ENCODE measurements at places on chromosomes 16 and 17. TPM values are rescaled to one million over a fixed set of nuclear protein-coding genes. Genes with fewer than 3 reads are reported as not detected.

Gene METRN
- 35.6 TPM for total RNA-seq

GRCh38 chr17:64386412-64387144 is 4.1 kb downstream of the PECAM1 start:
- H3K27me3 ChIP-seq, result no peaks in the 10 kb centered on the region
- H3K4me1 ChIP-seq, result peaks cover 5% of the 10 kb centered on the region
- H3K4me3 ChIP-seq, result peak overlapping the region; percentile 35
- H3K36me3 ChIP-seq, result no peaks in the 10 kb centered on the region
- DNase-seq, result no peak
- H3K27ac ChIP-seq, result peak overlapping the region; percentile 42

Gene NACA2
- 0.22 TPM for total RNA-seq

DNA sequence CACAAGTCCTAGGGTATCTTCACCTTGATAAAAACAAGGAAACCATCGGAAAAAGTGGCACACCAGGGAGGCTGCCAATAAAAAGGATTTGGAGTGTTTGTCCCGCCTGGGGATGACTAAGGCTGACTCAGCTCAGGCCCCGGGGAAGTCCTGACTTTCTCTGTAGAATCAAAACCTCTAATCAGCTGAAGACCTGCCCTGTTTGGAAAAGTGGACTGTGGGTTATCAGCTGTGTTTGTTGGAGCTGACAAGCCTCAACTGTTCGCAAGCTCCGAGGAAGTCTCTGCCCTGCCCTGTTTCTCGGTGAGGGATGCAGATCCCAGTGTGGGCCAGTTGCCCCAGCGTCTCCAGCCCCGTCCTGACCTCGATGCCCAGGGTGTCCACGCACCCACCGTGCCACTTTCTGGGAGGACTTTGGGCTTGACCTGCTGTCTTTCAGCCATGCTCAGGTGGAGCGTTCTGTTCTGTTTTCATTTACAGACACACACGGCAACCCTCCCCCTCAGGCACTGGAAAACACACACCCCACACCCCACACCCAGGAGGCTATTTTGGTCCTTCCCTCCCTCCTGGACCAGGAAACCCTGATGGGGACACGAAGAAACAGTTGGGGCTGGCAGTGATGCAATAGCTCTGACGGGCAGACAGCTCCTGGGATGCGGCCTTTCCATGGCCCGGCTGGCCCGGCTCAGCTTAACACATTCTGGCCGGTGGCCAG is 27.6 kb upstream of the PITPNA start:
- no peak overlapping the region for H3K27ac ChIP-seq
- no peaks in the 10 kb centered on the region for H3K36me3 ChIP-seq
- no peaks in the 10 kb centered on the region for H3K27me3 ChIP-seq
- no peak overlapping the region for H3K4me3 ChIP-seq
- no peak for DNase-seq

- peaks cover 64% of the 10 kb centered on the region for H3K36me3 ChIP-seq
- no peak for DNase-seq
- peaks cover 3% of the 10 kb centered on the region for H3K4me1 ChIP-seq
- no peak overlapping the region for H3K4me3 ChIP-seq
- no peaks in the 10 kb centered on the region for H3K27me3 ChIP-seq
These were observed 31.2 kb downstream of the MNT start for GRCh38 chr17:2369551-2370210.

Gene SYNGR3
- total RNA-seq, result 0.93 TPM

DNA sequence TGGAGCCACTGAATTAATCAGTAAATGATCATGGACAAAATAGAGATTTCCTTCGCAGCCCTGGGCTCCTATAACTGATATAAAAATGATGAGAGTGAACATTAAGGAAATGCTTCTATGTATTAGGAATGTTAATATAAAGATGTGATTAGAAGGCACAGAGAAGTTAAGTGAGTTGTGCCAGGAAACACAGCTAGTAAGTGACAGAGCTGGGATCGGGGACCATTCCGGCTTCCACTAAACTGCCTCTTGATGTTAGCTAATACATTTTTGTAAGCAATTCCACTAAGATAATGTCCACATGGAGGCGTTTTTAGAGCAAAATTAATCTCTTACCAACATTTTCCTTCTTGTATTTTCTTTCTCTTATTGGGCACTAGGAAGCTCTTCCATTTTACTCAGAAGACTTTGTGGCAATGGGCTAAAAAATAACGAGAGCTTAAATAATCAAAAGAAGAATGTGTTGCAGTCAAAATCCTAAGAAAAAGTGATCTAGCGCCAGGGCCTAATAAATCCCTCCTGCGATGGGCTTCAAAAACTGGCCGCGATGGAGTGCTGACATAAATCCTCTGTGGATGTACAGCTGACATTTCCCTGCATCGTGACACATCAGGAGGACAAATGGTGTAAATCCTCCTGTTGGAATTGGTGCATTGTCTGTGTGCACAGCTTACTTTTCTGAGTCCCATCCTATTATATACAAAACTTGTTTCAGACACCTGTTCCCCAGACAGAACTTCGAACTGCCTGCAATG is 326.1 kb upstream of the MAF start:
- H3K4me1 ChIP-seq, result no peaks in the 10 kb centered on the region
- no peak for DNase-seq
- no peak overlapping the region for H3K27ac ChIP-seq

Gene SNAI3
- 7.0 TPM for total RNA-seq

DNA sequence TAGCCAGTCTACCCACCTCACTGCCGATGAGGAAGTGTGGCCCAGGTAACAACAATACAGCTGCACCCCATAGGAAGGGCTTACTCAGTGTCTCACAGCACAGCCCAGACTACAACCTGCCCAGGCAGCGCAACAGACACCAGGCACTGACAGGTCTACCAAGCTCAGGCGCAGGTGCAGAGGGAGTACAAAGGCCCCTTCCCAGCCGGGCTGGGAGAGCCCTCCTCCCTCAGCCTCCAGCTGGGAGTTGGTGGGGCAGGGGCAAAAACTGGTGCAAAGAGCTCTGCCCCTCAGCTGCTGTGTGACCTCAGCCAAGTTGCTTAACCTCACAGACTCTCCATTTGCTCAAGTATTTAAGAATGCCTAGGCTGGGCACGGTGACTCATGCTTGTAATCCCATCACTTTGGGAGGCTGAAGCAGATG is 112.6 kb upstream of the LHX1 start:
- H3K4me1 ChIP-seq, result no peaks in the 10 kb centered on the region
- H3K27ac ChIP-seq, result no peak overlapping the region
- no peaks in the 10 kb centered on the region for H3K36me3 ChIP-seq
- no peak for DNase-seq
- H3K27me3 ChIP-seq, result peaks cover 42% of the 10 kb centered on the region

GRCh38 chr17:17964710-17965109 is 7.5 kb downstream of the TOM1L2 start:
- no peaks in the 10 kb centered on the region for H3K36me3 ChIP-seq
- no peaks in the 10 kb centered on the region for H3K27me3 ChIP-seq
- DNase-seq, result no peak
- peaks cover 3% of the 10 kb centered on the region for H3K4me1 ChIP-seq

DNA sequence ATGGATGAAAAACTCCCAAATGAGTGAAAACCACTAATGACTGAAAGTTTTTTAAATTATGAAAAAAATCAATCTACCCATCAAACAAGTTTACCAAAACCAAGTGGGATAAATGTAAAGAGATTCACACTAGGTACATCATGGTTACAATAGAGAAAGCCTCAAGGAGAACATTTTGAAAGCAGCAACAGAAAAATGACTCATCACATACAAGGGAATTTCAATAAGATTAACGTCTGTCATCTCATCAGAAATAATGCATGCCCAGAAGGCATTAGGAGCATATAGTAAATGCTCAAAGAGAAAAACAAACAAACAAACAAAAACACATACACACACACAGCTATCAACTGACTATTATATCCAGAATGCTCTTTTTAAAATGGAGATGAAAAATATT is 261.8 kb upstream of the KIF2B start:
- H3K36me3 ChIP-seq, result no peaks in the 10 kb centered on the region
- H3K4me3 ChIP-seq, result no peak overlapping the region
- no peaks in the 10 kb centered on the region for H3K4me1 ChIP-seq
- H3K27ac ChIP-seq, result no peak overlapping the region
- H3K27me3 ChIP-seq, result no peaks in the 10 kb centered on the region

Gene KRTAP9-4
- not detected for total RNA-seq

DNA sequence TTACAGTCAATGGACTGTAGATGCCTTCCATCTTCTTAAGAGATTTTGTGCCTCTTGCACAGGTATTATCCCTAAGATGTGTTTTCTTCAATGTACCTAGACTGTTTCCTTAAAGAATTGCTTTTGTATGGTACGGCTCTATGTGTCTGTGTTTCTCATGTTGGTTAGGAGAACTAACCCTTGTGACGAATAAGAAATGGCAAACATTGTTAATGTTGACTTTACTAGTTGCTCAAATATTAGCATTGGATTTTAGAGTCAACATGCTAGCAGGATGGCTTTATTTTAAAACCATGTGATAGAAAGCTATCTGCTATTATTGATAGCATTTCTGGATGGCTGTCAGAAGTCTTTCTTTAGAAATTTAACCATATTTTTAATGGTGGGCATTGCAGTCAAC is 34.5 kb downstream of the WWOX start:
- no peak overlapping the region for H3K4me3 ChIP-seq
- no peak for DNase-seq

Gene ICAM2
- 34.3 TPM for total RNA-seq

- peaks cover 20% of the 10 kb centered on the region for H3K36me3 ChIP-seq
- H3K4me3 ChIP-seq, result no peak overlapping the region
- DNase-seq, result no peak
- H3K27ac ChIP-seq, result no peak overlapping the region
These were observed 91.2 kb upstream of the CREBBP start for GRCh38 chr16:3971706-3972105.

DNA sequence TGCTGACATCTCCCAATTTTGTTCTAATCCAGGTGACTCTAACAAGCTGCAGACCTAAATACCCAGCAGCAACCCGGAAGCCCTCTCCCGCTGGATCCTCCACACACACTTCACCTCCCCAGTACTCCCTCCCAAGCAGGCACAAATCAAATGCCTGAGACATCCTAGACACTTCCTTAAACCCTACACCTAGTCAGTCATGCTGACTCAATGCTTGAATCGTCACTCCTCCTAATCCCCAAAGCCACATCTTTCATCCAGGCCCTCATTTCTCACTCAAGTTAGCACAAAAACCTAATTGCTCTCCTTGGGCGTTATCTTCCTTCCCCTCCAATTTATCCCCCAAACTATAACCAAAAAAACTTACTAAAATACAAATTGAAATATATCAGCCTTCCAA is 32.7 kb downstream of the CMC2 start:
- H3K4me1 ChIP-seq, result no peaks in the 10 kb centered on the region
- H3K36me3 ChIP-seq, result peaks cover 8% of the 10 kb centered on the region
- no peak overlapping the region for H3K4me3 ChIP-seq
- no peak overlapping the region for H3K27ac ChIP-seq
- no peak for DNase-seq
- H3K27me3 ChIP-seq, result no peaks in the 10 kb centered on the region

DNA sequence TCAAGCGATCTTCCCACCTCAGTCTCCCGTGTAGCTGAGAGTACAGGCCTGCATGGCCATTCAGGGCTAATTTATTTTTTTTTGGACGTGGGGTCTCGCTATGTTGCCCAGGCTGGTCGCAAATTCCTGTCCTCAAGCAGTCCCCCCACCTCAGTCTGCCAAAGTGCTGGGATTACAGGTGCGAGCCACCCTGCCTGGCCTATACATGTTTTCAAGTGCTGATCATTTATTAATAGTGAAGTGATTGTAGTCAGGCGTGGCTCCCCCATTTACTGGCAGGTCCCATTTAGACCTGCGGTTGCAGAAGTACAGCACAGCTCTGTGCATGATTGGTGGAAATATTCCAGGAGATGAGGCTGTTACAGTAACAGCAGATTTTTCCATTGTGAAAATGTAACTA is 8.4 kb downstream of the FOXK2 start:
- H3K27ac ChIP-seq, result peak overlapping the region; percentile 45
- no peaks in the 10 kb centered on the region for H3K27me3 ChIP-seq

- H3K4me1 ChIP-seq, result peaks cover 54% of the 10 kb centered on the region
- no peaks in the 10 kb centered on the region for H3K27me3 ChIP-seq
- DNase-seq, result peak; percentile 75
- no peak overlapping the region for H3K4me3 ChIP-seq
- H3K36me3 ChIP-seq, result peaks cover 28% of the 10 kb centered on the region
- peak overlapping the region; percentile 91 for H3K27ac ChIP-seq
These were observed 18.9 kb downstream of the TMEM94 start for GRCh38 chr17:75475144-75475835.

GRCh38 chr17:7858522-7858810 is 663 bp downstream of the CYB5D1 start:
- peak overlapping the region; percentile 83 for H3K4me3 ChIP-seq
- peaks cover 44% of the 10 kb centered on the region for H3K4me1 ChIP-seq
- H3K27me3 ChIP-seq, result no peaks in the 10 kb centered on the region
- H3K27ac ChIP-seq, result peak overlapping the region; percentile 99
- peak; percentile 46 for DNase-seq

Gene SLC13A5
- 0.04 TPM for total RNA-seq

DNA sequence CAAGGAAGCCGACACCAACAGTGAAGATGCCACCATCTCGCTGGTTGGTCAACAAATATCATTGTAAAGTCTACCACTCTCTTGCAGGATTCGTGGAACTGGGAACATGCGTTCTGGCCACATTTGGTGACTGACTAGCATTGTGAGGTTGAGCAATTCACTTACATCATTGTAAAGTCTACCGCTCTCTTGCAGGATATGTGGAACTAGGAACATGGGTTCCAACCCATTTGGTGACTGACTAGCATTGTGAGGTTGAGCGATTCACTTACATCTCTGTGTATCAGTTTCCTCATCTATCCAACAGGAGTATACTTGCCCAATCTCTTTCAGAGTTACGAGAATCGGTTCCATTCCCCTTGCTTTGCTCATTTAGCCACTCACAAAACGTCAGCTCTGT is 42.6 kb upstream of the RPH3AL start:
- no peaks in the 10 kb centered on the region for H3K4me1 ChIP-seq
- no peak for DNase-seq
- H3K27ac ChIP-seq, result no peak overlapping the region
- no peak overlapping the region for H3K4me3 ChIP-seq
- H3K36me3 ChIP-seq, result no peaks in the 10 kb centered on the region
- H3K27me3 ChIP-seq, result no peaks in the 10 kb centered on the region

- H3K36me3 ChIP-seq, result no peaks in the 10 kb centered on the region
- no peak overlapping the region for H3K4me3 ChIP-seq
- H3K27ac ChIP-seq, result no peak overlapping the region
- no peaks in the 10 kb centered on the region for H3K4me1 ChIP-seq
- DNase-seq, result peak; percentile 10
These were observed 85.5 kb upstream of the MSI2 start for GRCh38 chr17:57170866-57171265.

DNA sequence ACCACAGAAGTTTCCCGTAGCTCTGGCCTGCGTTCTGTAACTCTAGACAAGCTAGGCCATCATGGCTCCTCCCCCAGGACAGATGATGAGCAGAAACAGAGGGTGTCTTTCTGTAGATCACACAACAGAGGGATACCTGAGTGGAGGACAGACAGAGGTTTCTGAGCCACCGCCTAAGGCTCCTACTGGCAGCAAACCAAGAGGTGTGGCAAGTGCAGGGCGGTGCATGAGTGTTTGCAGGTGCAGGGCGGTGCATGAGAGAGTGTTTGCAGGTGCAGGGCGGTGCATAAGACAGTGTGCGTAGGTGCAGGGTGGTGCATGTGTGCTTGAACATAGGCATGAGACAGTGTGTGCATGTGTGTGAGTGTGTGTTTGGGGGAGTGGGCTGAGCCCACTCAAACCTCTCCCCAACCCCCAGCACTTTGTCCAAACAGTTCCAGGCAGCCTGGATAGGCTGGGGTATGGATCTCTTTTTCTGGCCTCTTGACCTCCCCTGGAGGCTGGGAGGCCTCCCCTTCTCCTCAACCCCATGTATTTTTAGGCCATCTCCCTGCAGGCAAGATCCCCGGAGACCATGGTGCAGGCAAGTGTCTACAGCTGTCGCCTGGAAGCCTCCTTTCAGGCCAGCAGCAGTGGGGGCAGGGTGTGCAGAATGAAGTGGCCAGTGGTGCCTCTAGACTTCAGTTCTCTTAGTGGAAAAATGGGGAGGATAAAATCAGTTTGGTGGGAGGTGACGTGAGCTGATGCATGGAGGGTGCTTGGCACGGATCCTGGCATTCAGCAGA is 53.4 kb upstream of the CBX4 start:
- H3K27ac ChIP-seq, result no peak overlapping the region
- H3K4me3 ChIP-seq, result no peak overlapping the region
- no peaks in the 10 kb centered on the region for H3K36me3 ChIP-seq

All from muscle of leg (tissue), 16 donors.